ENCODE measurements at places on chromosomes 2 and 18.

DNA sequence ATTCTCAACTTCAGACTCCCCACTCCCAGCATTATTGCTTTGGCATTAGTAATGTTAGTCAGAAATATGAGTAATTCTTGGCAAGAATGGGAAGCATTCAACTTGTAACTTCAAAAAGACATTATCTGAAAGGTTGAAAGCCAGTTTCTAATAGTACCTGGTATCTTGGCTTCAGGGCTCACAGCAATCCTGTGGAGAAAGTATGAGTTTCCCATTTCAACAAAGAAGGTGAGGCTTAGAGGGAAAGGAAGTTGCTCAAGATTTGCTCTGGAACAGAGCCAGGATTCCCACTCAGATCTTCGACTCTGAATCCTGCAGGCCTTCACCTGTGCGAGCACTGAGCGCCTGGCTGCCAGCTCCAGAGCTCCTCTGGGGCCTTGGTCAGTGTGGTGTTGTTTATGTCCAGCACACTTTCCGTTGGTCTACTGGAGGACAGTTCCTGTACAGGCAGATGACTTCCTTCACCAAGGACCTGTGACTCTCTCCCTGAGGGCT is 136.1 kb downstream of the MCFD2 start:
- DNase-seq, result no peak

DNA sequence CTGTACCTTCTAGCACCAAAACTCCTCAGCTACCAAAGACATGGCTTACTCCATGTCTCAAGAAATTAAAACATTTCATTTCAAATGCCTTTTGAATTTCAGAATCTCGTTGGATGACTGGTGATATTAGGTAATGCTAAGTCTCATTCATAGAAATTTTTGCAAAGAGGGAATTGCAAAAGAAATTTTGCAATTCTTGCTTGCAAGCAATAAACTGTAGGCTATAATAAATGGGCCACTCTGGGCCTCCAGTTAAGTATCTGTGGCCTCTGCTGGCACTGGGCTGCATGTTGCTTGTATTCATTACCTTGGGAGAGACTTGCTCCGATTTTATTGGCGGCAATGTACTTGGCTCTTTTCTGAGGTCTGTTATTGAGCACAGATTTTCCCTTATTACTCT is 2.8 kb upstream of the LCLAT1 start:
- DNase-seq, result no peak

- no peak for DNase-seq
Measured at GRCh38 chr2:229410946-229411345, 139.9 kb upstream of the PID1 start.

- DNase-seq, result no peak
Measured at GRCh38 chr2:120253021-120253882, 600 bp downstream of the RALB start.

DNA sequence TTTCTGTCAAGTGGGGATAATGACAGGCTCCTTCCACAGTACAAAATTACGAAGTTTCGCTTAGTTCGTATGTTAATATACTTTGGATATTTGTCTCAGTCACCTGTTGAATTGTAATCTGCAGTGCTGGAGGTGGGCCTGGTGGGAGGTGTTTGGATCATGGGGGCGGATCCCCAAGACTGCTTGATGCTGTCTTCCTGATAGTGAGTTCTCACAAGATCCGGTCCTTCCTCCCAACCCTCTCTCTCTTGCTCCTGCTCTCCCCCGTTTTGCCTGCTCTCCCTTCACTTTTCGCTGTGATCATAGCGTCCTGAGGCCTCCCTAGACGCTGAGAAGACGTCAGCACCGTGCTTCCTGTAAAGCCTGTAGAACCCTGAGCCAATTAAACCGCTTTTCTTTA is 97.1 kb upstream of the EPB41L3 start:
- no peak for DNase-seq

GRCh38 chr2:219631406-219631891 is 4.0 kb downstream of the SLC4A3 start:
- DNase-seq, result no peak

GRCh38 chr18:23943903-23944624 is 70.5 kb upstream of the TTC39C start:
- DNase-seq, result no peak

DNA sequence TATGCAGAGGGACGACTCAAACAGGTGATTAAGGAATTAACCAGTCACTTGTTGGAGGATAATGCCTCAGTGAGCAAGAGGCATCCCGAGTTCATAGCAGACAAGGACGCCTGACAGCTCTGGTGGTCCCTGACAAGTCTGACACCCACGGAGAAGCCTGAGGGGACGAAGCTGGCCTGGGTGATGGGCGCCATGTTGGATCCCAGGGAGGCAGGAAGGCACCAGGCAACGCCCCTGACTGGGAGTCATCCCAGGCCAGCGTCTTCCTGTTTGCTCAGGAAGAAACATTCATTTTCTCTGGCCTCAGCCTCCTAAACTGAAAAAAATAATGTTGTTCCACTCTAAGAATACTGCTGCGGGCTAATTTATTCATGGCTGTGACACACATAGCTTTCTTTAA is 92.1 kb upstream of the ATP8B1 start:
- DNase-seq, result no peak

GRCh38 chr2:219547621-219548020 is 3.8 kb downstream of the TMEM198 start:
- DNase-seq, result no peak

DNA sequence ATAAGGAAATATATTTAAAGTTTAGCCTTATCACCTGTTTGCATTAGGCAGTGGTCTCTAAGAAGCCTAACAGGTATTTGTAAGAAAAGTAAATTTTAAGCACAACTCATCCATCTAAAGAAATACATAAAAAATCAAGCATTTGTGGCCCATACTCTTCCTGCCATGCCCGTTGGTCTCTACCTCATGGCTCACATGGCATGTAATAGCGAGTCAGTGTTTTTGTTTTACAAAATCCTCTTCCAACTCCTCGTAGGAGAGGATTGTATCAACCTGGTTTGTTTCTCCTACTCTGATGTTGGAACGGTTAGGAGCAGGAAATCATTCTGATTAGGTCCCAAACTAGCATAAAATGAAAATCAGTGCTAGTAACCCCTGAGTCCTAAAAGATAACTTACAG is 91.8 kb downstream of the FMNL2 start:
- DNase-seq, result no peak

GRCh38 chr2:202142540-202142939 is 69.5 kb downstream of the KIAA2012 start:
- DNase-seq, result no peak

GRCh38 chr2:183532514-183532913 is 408.3 kb downstream of the NUP35 start:
- no peak for DNase-seq

- DNase-seq, result no peak
Measured at GRCh38 chr2:40512256-40512655, 60.4 kb upstream of the SLC8A1 start.

DNA sequence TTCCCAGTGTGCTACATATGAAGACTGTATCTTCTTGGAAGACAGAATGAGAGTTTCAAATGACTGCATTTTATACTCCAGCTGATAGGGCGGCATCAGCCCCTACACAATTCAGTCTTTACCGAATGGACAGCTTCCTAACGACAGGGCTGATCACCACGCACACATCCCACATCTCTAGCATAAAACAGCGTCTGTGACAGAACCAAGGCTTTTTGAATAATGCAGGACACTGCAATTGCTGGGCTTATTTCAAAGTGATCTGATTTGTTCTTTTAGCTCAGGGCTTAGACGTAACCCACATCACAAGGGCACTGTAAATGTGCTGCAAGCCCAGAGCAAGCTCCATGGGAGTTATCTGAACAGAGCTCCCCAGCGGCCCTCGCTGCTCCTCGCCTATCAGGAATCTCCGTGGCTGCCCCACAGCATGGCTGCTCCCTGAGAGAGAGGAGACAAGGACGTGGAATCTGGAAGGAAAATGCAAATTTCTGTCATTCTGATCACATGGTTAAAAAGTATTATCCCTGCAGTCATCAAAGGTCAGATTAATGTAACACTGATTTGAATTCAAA is 158.5 kb upstream of the ALKAL2 start:
- DNase-seq, result no peak

GRCh38 chr2:189512879-189513278 is 67.7 kb downstream of the SLC40A1 start:
- DNase-seq, result no peak

DNA sequence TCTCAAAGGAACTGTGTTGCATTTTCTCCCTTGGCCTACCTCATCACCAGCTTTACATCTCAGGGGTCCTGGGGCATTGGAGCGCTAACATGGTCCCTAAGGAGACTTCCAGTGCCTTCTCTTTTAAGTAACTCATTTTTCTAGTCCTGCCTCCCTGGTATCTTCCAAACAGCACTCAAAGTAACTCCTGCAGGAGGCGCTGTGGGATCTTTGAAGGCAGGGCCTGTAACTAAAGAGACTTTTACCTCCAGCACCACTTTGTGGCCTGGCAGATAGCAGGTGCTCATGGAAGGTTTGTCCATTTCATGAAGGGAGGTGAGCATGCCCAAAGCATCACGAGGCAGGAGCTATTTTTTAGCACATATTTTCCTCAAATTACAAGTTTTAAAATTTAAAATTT is 411.0 kb upstream of the GYPC start:
- no peak for DNase-seq

DNA sequence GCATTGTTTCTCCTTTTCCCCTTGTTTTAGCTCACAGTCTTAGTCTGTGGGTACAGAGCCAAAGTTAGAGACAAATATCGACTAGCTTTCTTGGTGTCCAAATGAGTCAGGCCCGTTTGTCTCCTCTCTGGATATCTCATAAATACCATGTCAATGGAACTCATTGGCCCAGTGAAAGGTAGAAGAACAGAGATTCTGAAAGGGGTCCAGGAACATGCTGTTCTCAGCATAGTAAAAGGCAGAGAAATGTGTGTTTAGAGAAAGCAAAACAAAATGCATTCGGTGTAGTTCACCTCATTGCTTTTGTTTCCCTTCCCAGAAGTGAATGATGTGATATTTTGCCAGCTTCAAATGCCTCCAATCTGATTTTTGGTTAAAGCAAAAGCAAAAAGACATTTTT is 238.6 kb upstream of the SLC8A1 start:
- DNase-seq, result no peak

- no peak for DNase-seq
Measured at GRCh38 chr2:40406485-40407289, 45.2 kb downstream of the SLC8A1 start.

- no peak for DNase-seq
Measured at GRCh38 chr2:18482666-18483065, 77.8 kb downstream of the RDH14 start.

DNA sequence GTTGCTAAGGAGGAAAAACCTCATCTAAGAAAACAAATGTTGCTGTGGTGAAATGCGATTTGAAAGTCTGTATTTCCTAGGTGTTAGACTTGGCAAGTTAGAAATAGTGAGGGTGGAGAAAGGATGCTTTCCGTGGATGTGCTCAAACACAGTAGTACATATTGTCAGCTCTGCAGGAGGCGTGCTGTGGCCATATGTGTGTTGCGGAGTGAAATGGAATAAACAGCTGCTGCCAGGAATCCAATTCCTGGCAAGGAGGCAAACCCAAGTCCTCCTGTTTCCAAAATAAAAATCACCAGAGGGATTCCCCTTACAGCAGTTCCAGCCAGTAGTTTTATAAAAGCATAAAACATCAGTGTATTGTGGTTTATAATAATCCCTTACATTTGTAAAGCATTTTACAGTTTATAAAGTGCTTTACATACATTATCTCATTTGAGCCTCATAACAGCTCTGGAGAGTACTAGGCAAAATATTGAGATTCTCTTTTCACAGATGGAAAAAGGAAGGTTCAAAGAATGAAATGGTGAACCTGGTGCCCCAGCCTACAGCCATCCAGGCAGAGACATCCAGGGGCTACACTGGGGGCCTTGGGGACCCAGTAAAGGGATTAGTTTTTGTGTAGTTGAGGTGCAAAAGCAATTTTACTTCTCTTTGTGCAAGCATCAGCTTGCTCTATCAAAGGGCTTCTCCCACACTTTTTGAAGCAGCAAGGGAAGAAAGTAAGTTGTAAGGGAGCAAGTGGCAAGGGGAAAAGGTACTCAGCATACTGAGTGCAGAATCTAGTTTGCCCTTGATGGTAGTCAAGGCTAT is 206.0 kb downstream of the AGPS start:
- no peak for DNase-seq

DNA sequence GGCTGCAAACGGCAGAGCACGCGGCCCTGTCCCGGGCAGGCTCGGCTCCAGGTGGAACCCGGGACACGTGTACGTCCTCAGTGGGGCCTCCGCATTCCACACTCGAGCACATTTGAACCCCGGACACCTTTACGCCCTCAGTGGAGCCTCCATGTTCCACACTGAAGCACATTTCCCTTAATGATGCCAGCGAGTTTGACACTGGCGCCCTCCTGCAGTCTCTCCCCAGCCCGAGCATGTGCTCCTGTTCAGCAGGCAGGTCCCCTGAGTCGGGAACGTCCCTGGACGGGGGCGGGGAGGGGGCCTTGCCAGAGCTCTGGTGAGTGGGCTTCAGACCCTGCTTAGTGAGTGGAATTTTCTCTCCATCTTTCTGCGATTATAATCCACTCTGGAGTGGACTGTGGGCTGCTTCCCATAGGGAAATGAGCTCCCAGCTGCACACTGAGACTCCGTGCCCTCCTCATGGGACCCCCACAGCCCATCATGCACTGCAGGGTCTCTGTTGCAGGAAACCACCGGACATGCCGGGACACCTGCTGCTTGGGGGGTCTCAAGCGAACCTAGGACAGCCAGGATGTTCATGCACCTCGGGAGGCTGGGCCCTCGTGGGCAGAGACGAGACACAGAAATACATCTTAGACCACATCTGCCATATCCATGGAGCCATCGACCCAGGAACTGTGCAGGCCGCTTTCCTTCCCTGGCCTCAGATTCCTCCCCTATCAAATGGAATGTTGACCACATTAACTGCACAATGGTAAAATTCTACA is 70.3 kb upstream of the SNTG2 start:
- DNase-seq, result no peak
